Liver (tissue), 10 donors: ENCODE measurements at places on chromosomes 1 and 21. TPM values are rescaled to one million over a fixed set of nuclear protein-coding genes. Genes with fewer than 3 reads are reported as not detected.
A peak's percentile ranks its signal among the peaks of the same experiment; 100 is the strongest.

The IL24 gene
- total RNA-seq = not detected

- DNase-seq = no peak
- H3K27ac ChIP-seq = no peak overlapping the region
- no peaks in the 10 kb centered on the region for H3K36me3 ChIP-seq
- no peaks in the 10 kb centered on the region for H3K27me3 ChIP-seq
Observed at GRCh38 chr1:72557446-72558049, 275.2 kb upstream of the NEGR1 start.

- H3K27ac ChIP-seq = no peak overlapping the region
- H3K27me3 ChIP-seq = no peaks in the 10 kb centered on the region
- H3K4me3 ChIP-seq = no peak overlapping the region
- H3K4me1 ChIP-seq = no peaks in the 10 kb centered on the region
Observed at GRCh38 chr1:76948846-76949245, 81.6 kb downstream of the ST6GALNAC5 start.

GRCh38 chr1:119312500-119312899 is 56.1 kb upstream of the HAO2 start:
- H3K4me1 ChIP-seq = peaks cover 12% of the 10 kb centered on the region
- no peaks in the 10 kb centered on the region for H3K36me3 ChIP-seq
- H3K4me3 ChIP-seq = no peak overlapping the region
- no peak for DNase-seq

DNA sequence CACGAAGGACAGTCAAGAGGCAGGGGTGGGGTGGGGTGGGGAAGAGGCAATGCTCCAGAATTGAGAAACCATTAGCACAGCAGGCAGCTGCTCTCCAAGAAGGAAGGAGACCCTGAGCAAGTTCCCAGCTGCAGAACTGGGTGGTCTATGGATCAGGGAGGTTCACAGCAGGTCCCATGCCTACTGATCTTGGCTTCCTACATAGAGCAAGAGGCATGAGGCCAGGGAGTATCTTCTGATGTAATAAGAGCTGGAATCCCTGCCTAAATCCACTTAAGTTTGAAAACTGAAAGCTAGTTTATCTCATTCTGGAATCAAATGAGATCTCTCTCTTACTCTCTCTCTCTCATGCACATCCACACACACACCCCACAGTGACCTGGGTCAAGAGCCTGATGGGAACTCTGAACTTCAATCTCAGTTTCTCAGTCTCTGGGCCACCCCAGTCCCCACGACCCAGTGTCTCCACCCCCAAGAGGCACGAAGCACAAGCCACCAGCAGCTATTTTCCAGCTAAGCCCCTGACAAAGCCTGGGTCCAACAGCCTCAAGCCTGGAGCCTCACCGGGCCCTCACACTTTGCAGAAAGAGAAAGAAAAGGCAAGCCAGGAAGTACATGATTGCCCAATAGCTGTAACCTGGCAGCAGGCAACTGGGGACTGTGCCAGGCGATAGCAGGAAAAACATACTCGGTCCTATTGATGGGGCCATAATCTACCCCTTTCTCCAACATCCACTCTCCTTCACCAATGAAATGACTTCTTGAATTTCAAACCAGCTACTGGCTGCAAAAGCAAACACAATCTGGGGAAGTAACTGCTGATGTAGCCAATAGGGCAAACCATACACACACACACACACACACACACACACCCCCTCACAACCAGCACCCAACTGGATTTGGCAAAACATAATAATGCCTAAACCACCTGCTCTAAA is 2.2 kb downstream of the NUAK2 start:
- H3K4me1 ChIP-seq = peaks cover 57% of the 10 kb centered on the region

The NGF gene
- 0.79 TPM for total RNA-seq

The NFIA gene
- 16.6 TPM for total RNA-seq

The TNFAIP8L2 gene
- 4.4 TPM for total RNA-seq

The S100B gene
- total RNA-seq = 1.1 TPM

DNA sequence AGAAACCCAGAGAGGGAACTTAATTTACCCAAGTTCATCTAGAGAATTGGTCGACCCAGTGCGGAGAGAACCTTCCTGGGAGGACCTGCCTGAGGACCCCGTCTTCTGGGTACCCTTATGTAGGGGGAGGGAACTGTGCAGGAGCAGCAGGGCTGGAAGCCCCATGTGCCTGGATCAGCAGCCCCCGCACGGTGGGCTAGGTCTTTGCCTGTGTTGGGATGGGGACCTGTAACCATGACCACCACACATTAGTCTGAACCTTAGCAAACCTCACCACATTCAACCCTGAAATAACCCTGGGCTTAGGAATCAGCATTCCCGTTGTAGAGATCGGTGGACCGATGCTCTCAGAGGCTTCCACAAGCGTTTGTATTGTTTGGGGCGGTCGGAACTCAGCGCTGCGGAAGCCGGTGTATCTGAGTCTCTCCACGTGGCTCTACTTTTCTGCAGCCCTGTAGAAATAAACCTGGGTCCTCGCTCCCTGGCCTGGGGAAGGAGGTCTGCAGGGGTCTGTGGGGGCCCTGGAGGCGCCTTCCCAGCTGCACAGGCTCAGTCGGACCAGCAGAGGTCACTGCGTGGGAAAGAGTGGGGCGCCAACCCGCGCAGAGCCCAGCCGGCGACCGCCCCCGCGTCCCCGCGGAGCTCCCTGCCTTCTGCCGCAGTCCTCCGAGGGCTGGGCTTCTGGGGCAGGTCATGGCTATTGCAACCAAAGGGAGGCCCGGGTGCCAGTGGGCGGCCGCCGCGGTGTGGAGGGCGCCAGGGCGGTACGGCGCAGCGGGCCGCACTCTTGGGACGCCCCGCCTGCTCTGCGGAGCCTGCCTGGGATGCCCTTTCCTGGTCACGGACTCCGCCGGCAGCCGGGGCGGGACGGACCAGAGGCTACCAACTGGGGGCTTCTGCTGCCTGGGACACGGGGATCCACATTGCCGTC is 36.2 kb upstream of the KCNA10 start:
- DNase-seq = peak; percentile 46
- H3K36me3 ChIP-seq = no peaks in the 10 kb centered on the region
- H3K27me3 ChIP-seq = peaks cover 5% of the 10 kb centered on the region
- H3K27ac ChIP-seq = no peak overlapping the region
- peak overlapping the region; percentile 45 for H3K4me3 ChIP-seq

DNA sequence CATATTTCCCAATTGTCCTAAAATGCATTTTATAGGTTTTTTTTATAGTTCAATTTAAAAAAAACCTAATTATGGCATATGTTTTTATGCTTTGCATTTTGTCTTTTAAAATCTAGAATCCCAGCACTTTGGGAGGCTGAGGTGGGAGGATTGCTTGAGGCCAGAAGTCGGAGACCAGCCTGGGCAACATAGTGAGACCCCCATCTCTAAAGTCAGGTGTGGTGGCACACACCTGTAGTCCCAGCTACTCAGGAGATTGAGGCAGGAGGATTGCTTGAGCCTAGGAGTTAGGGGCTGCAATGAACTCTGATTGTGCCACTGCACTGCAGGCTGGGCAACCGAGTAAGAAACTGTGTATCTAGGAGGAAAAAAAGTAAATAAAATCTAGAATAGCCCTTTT is 137.2 kb upstream of the POU3F1 start:
- H3K4me1 ChIP-seq = no peaks in the 10 kb centered on the region
- H3K27me3 ChIP-seq = peaks cover 1% of the 10 kb centered on the region
- H3K27ac ChIP-seq = no peak overlapping the region
- H3K4me3 ChIP-seq = no peak overlapping the region

DNA sequence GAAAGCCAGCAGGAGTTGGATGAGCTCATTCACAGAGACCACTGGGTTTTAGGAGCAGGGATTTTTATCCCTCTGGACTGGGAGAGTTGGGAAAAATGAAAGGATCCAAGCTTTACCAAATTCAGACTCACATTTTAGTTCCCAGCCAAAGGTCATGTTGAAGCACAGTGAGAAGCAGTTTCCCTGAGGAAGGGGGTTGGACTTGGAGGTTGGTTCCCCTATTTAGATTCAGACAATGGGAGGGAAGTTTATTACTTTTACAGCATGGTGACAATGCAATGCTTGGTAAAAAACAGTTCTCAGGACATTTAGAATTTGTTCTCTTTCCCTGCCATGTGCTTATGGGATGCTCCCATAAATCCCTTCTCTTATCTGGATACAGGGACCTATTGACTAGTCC is 57.3 kb upstream of the ZNF648 start:
- no peaks in the 10 kb centered on the region for H3K4me1 ChIP-seq
- DNase-seq = no peak
- no peak overlapping the region for H3K27ac ChIP-seq
- H3K36me3 ChIP-seq = no peaks in the 10 kb centered on the region
- H3K4me3 ChIP-seq = no peak overlapping the region
- H3K27me3 ChIP-seq = no peaks in the 10 kb centered on the region

GRCh38 chr1:71783071-71783470 is 499.3 kb downstream of the NEGR1 start:
- no peaks in the 10 kb centered on the region for H3K4me1 ChIP-seq
- no peak overlapping the region for H3K27ac ChIP-seq
- DNase-seq = no peak
- H3K36me3 ChIP-seq = no peaks in the 10 kb centered on the region
- H3K27me3 ChIP-seq = no peaks in the 10 kb centered on the region
- no peak overlapping the region for H3K4me3 ChIP-seq

DNA sequence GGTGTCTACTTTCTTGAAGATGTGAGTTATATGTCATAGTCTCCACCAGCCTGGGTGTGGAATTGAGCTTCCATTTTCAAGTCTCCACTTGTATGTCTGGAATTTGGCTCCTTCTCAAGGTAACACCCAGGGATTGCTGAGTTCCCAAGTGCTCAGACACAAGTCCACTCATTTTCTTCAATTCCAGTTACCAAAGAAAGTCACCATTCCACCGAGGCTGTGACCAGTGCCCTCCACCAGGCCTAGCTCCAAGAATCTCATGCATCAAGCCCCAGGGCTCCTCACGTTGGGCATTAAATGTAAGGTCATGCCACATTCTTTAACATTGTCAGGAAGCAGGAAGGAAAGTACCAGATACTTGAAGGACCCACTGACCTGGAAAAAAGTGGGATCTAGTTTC is 2.4 kb upstream of the RAB4A start:
- no peak overlapping the region for H3K27ac ChIP-seq
- peaks cover 33% of the 10 kb centered on the region for H3K4me1 ChIP-seq
- H3K4me3 ChIP-seq = no peak overlapping the region
- H3K36me3 ChIP-seq = no peaks in the 10 kb centered on the region
- no peaks in the 10 kb centered on the region for H3K27me3 ChIP-seq

DNA sequence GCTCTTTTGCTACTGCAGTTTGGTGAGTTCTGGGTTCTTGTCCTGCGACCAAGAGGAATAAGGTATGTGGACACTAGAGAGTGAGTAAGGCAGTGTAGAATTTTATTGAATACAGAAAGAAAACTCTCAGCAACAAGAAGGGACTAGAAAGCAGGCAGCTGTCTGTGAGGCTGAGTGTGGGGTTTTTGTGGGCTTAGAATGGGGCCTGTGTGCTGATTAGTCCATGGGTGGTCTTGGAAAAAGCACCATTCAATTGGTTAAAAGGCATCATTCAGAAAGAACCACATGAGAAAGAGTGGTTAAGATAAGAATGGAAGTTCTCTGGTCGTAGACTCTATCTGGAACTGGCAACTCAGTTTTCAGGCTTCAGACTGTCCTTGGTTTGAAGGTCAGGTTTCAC is 298.8 kb downstream of the TGFB2 start:
- no peak overlapping the region for H3K4me3 ChIP-seq
- H3K27ac ChIP-seq = no peak overlapping the region
- H3K4me1 ChIP-seq = no peaks in the 10 kb centered on the region
- DNase-seq = no peak

GRCh38 chr1:198598796-198599321 is 40.0 kb upstream of the PTPRC start:
- H3K27ac ChIP-seq = no peak overlapping the region
- H3K36me3 ChIP-seq = no peaks in the 10 kb centered on the region
- no peak for DNase-seq
- H3K27me3 ChIP-seq = no peaks in the 10 kb centered on the region
- no peak overlapping the region for H3K4me3 ChIP-seq

DNA sequence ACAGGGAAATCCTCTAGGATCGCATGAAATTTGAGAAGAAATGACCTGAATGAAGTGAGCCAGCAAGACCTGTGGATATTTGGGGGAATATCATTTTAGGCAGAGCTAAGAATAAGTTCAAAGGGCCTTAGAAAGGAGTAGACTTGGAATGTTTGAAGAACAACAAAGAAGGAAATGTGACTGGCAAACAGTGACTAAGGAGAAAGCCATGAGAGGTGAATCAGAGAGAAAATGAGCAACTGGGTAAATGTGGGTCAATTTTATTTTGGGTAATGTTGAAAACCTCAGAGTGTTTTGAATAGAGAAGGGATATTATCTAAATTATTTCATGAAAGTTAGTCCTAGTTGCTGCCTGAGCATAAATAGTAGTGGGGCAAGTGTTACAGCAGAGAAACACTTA is 672.8 kb downstream of the LMO4 start:
- H3K4me1 ChIP-seq = no peaks in the 10 kb centered on the region
- H3K36me3 ChIP-seq = no peaks in the 10 kb centered on the region
- no peak overlapping the region for H3K4me3 ChIP-seq
- H3K27ac ChIP-seq = no peak overlapping the region

DNA sequence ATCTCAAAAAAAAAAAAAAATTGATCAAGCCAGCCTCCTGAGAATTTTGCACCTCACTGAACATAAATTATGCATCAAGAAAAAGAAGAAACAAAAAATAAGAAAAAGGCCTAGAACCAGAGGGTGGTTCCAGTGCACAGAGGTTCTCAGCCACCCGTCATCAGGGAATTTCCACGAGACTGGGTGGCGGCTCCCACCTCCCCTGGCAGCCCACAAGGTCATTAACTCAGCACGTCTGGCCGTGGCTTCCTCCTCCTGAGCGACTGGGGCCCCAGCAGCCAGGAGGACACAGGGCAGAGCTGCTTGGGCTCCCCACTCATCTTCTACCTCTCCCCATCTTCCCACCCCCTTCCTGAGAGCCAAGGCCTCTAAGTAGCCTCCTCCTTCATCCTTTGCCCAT is 15.7 kb upstream of the TMEM51 start:
- DNase-seq = no peak
- no peak overlapping the region for H3K27ac ChIP-seq
- no peaks in the 10 kb centered on the region for H3K36me3 ChIP-seq
- H3K4me3 ChIP-seq = no peak overlapping the region
- H3K4me1 ChIP-seq = no peaks in the 10 kb centered on the region

DNA sequence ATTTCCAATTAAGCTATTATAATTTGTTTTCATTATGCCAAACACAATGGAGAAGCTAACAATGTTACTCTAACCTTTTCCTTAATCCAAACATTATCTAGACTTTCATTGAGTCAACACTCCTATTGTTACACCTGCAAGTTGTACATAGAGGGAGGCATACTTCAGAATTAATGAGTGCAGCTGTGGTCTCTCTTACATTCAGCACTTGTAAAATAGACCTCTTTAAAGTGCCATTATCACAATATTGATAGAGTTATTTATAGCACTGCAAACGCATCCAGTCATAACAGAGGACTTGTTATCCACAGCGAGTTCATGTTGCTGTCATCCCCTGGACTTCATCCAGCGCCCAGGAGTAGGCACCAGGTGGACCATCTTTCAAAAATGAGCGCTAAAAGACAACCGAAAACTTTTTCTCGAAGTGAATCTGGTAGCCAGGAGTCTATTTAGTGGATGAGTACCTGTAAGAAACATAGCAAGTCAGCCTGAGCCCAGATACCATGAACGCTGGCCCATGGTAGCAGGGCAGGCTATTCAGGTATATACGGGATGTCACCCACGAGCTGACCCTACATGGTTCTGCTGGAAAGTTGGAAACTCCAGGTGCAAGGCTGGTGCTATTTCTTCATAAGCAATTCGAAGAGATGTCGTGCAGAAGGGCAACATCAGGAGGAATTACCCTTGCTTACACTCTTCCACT is 70.6 kb upstream of the NFIA start:
- H3K27me3 ChIP-seq = no peaks in the 10 kb centered on the region
- DNase-seq = no peak
- H3K4me1 ChIP-seq = no peaks in the 10 kb centered on the region
- no peaks in the 10 kb centered on the region for H3K36me3 ChIP-seq
- H3K27ac ChIP-seq = no peak overlapping the region
- H3K4me3 ChIP-seq = no peak overlapping the region

The PPOX gene
- 6.2 TPM for total RNA-seq
